Stimulated activated CD8-positive, alpha-beta memory T cell treated with anti-CD3 and anti-CD28 coated beads, Interleukin-4, amount 100 ng/mL, for 4 hours (primary cell): ENCODE measurements at places on chromosomes 12 and 14.
A peak's percentile ranks its signal among the peaks of the same experiment; 100 is the strongest.

DNA sequence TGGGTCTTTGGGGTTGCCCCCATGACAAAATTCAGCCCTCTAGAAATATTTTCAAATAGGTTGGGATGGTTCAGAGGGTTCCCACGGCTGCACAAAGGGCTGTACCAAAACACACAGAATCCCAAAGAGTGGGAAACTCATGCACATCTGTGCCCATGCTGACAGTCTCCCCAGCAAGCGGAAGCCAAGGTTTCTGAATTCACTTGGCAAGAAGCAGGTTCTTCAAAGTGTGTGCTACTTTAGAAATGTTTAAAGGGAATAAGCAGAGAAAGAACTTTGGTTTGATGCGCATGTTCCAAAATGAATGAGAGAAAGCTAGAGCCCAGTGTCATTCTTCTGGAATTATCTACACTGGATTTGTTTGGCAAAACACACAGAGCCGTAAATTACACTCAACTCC is 46.7 kb downstream of the FOXN3 start:
- DNase-seq = no peak

DNA sequence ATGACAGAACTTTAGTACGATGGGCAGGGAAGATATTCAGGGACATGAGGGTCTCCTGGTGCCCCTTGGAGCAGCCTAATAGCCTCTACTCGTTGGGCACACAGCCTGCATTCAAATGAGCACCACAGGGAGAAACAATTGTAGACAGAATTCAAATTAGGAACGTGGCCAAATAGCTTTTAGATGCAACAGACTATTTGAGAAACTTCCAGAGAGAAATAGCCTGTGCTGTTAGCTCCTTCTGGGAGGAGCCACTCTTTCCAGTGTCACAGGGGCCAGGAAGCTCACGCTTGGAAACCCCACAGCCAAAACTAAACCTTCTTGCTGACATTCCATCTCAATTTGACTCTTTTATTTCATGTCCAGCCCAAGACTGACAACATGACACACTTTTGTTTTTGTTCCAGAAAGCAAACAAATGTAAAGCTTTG is 114.5 kb downstream of the RPAP3 start:
- DNase-seq = no peak

DNA sequence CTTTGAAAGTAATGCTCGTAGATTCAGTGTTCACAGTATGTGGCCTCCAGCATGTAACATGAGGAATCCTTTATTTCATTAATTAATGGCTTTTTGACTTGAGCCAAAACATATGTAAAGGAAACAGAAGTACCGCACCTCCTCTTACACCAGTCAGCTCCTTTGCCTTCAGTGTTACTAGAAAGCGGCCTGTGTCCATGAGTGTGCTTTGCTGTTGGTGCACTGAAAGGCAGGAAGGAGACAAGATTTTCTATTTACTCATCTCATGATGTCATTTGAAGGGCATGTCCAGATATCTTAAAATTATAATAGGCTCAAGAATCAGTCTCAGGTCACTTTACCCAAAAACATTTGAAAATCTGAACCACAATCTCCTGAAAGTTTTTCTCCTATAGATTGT is 9.9 kb upstream of the CCT2 start:
- no peak for DNase-seq

DNA sequence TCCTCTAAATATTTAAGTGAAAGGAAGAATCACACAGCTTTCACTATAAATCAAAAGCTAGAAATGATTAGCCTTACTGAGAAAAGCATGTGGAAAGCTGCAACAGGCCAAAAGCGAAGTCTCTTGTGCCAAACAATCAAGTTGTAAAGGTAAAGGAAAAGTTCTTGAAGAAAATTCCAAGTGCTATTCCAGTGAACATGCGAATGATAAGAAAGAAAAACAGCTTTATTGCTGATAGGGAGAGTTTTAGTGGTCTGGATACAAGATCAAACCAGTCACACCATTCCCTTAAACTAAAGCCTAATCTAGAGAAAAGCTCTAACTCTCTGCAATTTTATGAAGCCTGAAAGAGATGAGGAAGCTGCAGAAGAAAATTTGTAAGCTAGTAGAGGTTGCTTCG is 190.9 kb downstream of the BTG1 start:
- DNase-seq = no peak

- DNase-seq = no peak
Observed at GRCh38 chr12:1318327-1319031, 275.9 kb downstream of the FBXL14 start.

- DNase-seq = no peak
Observed at GRCh38 chr14:39315859-39316444, 82.2 kb downstream of the MIA2 start.

GRCh38 chr12:50394469-50395029 is 1.9 kb downstream of the FAM186A start:
- DNase-seq = no peak

- DNase-seq = no peak
Observed at GRCh38 chr12:51984657-51985056, 22.1 kb upstream of the TAMALIN start.

DNA sequence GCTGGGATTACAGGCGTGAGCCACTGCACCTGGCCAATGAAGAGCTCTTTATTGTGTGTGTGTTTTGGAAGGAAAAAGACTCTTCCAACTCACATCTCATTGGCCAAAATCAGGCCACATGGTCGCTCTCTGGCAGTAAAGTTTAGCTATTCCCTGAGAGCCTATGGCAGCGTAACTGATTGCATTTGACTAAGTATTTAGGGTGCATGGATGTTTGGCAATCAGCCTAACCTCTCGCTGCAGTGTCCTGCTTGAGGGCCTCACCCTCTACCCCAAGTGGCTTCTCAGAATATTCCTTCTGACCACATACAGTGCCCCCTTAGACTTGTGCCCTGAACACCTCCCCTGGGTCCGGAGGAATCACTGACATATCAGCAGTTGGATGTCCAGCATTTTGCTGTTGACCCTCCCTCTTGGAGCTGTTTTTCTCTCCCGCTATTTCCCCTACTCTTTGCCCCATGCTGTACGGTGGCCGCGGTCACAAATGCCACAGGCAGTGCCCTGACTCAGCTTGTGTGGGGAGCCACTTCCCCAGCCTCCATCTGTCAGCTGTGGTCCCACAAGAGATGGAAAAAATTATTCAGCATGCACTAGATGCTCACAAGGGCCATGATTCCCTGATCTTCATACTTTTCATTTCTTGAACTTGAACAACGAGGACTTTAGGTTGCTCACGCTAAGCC is 9.5 kb downstream of the PHETA1 start:
- no peak for DNase-seq

- DNase-seq = no peak
Observed at GRCh38 chr12:31274520-31275300, 51.2 kb downstream of the SINHCAF start.

- DNase-seq = no peak
Observed at GRCh38 chr14:105488781-105489541, 2.1 kb upstream of the TEDC1 start.

DNA sequence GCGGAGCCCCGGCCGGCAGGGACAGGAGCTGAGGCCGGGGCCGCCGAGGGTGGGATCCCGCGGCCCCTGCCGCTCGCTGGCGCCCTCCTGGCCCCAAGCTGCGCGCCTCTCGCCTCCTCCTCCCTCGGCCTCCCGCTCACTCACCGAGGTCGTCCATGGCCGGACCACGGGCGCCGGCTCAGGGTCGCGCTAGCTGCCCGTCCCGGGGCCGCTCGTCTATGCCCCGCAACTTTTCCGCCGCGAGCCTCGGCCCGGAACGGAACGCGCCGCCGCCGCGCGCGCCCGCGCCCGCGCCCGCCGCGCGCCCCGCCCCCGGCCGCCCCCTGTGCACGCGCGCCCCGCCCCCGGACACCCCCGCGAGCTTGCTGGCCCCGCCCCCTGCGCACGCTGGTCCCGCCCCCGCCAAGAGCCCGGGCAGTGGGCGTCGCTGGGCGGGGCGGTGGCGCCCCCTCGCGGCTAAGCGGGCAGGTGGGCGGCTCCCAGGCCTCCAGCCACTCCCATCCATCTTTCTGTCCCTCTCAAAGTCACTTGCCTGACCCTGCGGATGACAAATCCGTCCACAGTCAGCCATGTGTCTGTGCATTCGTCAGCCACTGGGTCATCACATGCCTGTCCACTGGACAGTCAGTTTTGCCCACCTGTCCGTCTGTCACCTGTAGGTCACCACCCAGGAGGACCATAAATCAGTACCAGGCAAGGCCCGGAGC is at the start of gene PXN:
TSS of gene PXN (minus strand) at position 258 of the 707 bp plus-strand sequence. CDS start at position 157, 101 bp downstream.
- DNase-seq = peak; percentile 78

DNA sequence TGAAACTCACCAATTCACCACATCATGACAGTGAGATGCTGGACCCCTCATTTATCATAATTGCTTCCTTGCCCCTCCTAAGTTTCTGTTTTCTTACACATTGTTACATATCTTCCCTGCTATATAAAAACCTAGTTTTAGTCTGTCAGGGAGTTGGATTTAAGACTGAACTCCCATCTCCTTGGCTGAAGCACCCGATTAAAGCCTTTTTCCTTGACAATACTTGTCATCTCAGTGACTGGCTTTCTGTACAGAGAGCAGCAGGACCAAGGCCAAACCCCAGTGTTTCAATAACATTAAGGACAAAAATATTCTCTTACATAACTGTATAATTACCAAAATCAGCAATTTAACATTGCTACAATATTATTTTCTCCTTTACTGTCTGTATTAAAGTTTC is 928.4 kb downstream of the TMTC2 start:
- no peak for DNase-seq

- DNase-seq = peak; percentile 60
Observed at GRCh38 chr14:49999146-49999761, 106.4 kb downstream of the ARF6 start.

GRCh38 chr12:3326156-3326849 is 164.7 kb upstream of the PRMT8 start:
- DNase-seq = no peak

- DNase-seq = no peak
Observed at GRCh38 chr14:56805992-56806727, 4.1 kb downstream of the OTX2 start.

- no peak for DNase-seq
Observed at GRCh38 chr12:44245932-44246331, 410.1 kb downstream of the TMEM117 start.

DNA sequence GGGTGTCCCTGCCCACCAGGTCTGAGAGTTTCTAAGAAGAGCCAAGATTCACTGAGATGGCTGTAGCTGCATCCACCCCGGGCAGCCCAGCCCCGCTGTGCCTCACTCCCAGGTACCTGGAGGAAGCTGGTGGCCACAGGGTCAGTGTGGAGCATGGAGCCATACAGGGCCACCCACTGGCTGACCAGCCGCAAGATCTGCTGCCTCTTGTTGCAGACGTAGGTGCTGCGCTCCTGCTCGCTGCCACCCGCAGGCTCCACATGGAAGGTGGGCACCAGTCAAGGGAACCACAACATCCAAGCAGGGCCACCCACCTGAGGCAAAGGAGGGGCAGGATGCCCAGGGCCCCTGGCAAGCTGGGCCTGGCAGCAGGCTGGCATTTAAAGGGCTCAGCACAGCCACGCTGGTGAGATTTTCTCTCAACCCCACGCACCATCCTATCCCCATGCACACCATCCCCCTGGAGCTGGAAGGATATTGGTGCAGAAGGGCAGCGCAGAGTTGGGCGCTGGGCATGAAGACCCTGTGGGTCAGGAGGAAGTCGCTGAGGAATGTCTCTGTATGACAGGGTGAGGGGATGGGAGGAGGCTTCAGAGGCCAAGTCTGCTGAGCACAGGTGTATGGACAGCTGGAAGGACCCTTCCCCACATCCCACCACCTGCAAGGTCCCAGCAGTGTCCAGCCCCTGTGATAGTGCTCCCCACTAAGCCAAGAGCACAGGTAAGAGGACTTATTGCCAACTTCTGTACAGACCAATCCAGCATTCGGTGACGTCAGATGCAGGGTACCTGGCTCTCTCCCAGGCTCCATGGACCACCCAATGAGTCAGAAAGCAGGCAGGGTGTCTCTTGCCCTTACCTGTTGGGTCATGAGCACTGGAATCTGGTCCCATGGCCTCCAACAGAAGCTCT is 10.8 kb downstream of the RAPGEF3 start:
- no peak for DNase-seq

DNA sequence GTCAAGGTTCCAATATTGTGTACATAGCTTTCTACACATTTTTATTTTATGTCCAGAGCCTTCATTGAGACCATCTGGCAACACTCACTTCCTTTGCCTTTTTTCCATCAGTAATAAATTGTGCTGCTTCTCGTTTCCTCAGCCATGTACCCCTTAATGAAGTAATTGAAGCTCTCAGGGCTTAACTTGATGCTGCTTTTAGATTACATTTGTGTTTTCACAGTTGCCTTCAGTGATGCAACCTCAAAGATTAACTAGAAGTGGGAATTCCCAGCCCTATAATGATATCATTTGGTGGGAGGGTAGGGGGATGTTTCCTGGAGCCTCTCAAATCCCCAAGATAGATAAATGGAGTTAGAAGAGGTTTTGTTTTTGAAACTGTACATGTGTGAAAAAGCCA is 80.2 kb upstream of the KRR1 start:
- no peak for DNase-seq

- no peak for DNase-seq
Observed at GRCh38 chr14:60515511-60516289, 6.8 kb downstream of the SIX6 start.

GRCh38 chr14:35121026-35121886 is 534 bp downstream of the PPP2R3C start:
- no peak for DNase-seq

GRCh38 chr12:9711664-9712063 is 21.2 kb downstream of the CLECL1 start:
- no peak for DNase-seq

DNA sequence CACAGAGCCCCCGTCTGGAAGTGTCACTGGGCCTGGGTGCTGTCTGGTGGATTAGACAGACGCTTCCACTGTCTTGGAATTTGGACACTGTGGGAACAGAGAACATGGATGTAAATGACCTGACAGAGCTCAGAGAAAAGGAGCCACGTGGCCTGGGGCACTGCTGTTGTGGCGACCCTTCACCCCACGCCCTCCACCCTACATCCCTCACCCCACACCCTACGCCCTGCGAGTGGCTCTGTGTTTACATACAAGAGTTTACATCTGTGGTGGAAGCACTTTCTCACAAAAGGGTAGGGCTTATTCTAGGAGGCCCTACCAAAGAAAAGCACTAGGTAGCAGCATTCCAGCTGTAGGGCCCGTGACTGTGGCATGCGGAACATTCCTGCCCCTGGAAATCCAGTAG is 47.7 kb downstream of the B4GALNT3 start:
- DNase-seq = no peak

DNA sequence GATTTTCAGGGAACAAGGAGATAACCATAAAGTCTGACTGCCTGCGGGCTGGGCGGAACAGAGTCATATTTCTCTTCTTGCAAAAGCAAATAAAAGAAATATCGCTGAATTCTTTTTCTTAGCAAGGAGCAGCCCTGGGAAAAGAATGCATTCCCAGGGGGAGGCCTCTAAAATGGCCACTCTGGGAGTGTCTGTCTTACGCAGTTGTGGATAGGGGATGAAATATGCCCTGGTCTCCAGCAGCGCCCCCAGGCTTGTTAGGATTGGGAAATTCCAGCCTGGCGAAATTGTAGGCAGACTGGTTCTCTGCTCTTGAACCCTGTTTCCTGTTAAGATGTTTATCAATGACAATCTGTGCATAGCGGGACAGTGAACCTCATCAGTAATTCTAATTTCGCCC is 40.5 kb downstream of the PCNX1 start:
- DNase-seq = no peak
